Femur (tissue), 1 donor: ENCODE measurements at places on chromosomes 5 and 9.
A peak's percentile ranks its signal among the peaks of the same experiment; 100 is the strongest.

DNA sequence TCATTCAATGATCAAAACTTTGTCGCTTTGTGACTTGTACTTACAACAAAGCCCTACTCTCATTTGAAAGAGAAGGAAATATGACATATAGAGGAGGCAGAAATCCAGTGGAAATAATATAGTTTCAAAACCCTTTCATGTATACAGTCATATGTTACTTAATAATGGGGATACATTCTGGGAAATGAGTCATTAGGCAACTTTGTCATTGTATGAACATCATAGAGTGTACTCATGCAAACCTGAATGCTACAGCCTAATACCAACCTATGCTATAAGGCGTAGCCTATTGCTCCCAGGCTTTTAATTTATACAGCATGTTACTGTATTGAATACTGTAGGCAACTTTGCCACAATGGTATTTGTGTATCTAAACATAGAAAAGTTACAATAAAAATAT, 69.0 kb upstream of the SMC2 start:
- DNase-seq = no peak

- DNase-seq = peak; percentile 69
These were observed 813 bp downstream of the GNAQ start for GRCh38 chr9:78030553-78031443.

GRCh38 chr5:16493261-16493660, 27.7 kb upstream of the ZNF622 start:
- no peak for DNase-seq

DNA sequence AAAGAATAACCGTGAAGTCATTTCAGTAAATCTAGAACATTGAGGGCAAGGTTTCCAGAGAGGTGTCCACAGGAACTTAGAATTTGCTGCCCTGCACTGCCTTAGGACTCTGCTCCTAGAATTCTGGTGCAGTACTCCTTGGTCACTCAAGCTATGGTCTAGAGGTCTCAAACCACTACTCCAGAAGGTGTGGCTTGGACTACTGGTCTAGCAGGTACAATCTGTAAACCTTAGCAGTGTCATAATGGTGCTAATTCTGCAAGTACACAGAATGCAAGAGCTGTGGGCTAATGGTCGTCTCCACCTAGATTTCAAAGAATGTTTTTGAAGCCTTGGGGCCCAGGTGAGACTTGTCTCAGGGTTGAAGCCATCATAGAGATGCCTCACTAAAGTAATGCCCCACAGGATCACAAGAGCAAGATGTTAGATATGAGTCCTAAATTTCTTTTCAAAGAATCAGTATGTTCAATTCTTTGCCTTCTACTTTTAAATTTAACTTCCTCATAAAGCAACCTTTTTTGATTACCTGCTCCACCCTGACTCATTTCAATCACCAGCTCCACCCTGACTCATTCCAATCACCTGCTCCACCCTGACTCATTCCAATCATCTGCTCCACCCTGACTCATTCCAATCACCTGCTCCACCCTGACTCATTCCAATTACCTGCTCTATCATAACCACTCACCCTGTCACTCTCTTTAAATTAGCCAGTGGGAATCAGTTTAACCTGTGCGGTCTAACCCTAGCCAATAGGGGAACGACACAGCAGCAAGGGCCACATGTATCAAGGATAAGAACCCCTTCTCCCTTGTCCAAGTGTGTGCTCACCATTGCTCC, 1111.8 kb upstream of the ACO1 start:
- DNase-seq = no peak

GRCh38 chr9:38405785-38406184, 13.3 kb downstream of the ALDH1B1 start:
- DNase-seq = no peak

- DNase-seq = no peak
These were observed 131.6 kb downstream of the SEMA6A start for GRCh38 chr5:116442931-116443551.

- DNase-seq = no peak
These were observed 24.2 kb downstream of the POU5F2 start for GRCh38 chr5:93717162-93717561.

DNA sequence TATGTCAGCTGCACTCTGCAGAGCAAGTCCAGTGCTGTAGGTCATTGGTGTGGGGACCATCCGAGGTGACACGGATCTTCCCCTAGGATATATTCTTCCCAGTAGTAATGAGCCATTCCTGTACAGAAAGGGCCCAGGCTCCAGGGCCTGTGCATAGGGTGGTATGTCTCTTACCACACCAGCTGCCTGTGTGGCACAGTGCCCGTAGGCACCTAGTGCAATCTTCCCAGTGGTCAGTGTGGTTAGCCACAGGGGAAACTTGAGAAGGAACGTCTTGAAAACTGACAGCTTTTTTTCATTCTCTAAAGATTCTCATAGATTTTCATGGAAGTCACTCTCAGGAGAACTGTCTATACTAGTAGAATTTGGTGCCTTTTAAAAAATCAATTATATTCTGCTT, 39.8 kb downstream of the CYSTM1 start:
- DNase-seq = peak; percentile 38

GRCh38 chr5:42021923-42022322, 96.8 kb downstream of the FBXO4 start:
- no peak for DNase-seq

- no peak for DNase-seq
These were observed 46.2 kb downstream of the IARS1 start for GRCh38 chr9:92247296-92247695.

- no peak for DNase-seq
These were observed 1719.1 kb downstream of the MAT2B start for GRCh38 chr5:165224366-165225045.

DNA sequence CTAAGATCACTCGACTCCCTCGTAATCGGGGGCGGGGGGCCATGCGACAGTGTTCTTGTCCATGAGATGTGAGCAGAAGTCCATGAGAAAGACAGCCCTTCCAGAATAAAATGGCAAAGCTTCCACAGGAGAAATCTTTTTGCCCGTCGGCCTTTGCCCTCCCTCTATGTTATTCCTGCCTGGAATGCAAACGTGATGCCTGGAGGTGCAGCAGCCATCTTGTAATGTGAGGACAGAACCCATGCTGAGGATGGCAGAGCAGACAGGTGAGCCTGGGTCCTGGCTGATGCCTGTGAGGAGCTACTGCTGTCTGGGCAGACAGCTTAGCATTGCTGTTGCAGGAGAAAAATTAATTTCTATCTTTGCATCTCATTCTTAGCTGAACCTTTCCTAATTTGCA, 17.2 kb downstream of the MED10 start:
- DNase-seq = no peak

DNA sequence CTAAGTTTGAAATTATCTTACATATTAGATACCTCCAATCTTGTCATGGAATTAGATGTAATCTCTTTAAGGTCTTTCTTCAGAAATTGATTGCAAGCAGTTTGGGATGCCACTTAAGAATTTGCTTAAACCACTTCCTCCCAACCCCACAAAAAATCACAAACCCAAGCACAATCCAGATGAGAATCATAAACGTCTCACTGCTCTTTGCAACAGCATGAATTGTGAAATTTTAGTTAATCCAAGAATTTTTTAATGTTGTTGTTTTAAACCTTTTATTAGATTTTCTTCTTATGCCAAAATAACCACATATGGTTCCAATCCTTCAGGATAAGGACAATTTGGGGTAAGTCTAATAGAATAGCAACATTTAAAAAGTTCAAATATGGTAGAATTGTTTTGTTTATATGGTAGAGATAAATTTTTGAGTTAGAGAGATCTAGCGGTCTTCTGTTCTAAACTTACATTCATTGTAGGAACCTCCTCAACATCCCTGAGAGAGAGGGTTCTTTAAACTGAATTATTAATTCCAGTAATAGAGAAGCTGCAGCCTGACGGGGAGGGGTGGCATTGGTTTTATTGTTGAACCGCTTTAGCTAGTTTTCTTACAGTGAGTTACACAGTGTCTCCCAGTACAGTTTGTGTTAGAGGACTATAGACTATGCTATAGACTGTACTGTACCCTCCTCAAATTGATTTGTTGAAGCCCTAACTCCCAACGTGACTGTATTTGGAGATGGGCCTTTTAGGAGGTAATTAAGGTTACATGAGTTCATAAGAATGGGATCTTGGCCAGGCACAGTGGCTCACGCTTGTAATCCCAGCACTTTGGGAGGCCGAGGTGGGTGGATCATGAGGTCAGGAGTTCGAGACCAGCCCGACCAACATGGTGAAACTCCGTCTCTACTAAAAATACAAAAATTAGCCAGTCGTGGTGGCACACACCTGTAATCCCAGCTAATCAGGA, 24.8 kb upstream of the IL6ST start:
- no peak for DNase-seq

DNA sequence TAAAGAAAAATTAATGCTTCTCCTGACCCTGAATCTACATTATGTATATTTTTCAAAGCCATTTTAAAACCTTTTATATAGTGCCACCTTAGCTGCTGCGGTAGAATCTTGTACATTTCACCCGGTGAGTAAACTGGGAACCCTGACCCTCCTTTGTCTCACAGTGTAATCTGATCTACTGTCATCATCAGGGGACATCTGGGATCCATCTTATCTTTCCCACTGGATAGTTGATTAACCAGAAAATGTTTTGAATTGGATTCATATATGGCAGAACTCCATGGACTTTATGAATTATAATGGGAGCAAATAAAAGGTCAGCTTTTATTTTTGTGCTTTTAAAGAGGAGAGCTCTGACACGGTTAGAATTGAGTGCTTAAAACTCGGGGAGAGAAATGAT, 95.0 kb downstream of the ADAMTSL1 start:
- DNase-seq = no peak

- DNase-seq = peak; percentile 41
These were observed 114.4 kb upstream of the LIFR start for GRCh38 chr5:38670878-38671277.

- peak; percentile 66 for DNase-seq
These were observed 975 bp upstream of the NXNL2 start for GRCh38 chr9:88533951-88534455.

- no peak for DNase-seq
These were observed 83.5 kb downstream of the PIK3R1 start for GRCh38 chr5:68299105-68299504.

DNA sequence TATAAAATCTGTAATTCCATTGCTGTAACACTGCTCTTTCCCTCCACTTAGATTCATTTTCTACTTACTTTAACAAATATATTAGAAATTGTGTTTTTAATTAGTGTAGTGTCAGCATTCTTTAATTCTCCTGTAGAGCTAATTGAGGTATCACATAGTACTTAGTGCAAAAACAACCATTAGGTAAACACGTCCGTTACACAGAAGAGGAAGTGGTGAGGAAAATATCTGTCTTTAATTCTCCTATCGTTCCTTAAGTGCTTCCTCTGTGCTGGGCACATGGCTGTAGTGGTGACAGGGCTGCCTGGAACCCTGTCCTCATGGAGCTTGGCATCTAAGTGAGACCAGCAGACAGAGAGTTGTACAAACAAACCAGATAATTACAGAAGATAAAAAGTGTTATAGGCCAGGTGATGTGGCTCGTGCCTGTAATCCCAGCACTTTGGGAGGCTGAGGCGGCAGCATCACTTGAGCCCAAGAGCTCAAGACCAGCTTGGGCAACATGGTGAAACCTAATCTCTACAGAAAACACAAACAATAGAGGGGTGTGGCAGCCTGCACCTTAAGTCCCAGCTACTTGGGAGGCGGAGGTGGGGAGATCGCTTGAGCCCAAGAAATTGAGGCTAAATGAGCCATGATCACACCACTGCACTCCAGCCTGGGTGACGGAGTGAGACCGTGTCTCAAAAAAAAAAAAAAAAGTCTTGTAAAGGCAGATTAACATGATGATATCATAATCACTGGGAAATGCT, 36.4 kb downstream of the PARP8 start:
- DNase-seq = no peak

DNA sequence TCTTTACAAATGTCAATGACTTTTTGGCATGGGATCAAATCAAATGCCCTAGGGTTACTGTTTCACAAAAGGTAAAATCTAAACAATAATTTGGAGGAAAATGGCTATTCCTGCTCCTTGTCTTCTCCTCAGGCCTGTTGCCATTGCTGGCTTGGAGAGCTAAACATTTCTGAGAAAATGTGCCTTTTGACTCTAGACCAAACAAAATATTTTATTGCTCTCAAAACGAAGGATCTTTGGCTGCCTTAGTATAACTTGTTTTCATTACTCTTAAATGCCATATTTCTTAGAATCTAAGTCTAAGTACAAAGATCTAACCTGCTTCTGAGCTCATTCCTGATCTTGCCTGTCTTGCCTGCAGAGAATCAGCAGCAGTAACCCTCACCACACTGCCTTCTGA, 116.6 kb downstream of the MUSK start:
- peak; percentile 34 for DNase-seq

GRCh38 chr5:84239494-84239893, 145.2 kb downstream of the EDIL3 start:
- DNase-seq = no peak

GRCh38 chr5:95613514-95613913, 6.4 kb upstream of the GPR150 start:
- DNase-seq = no peak

GRCh38 chr5:120609570-120609969, 145.5 kb downstream of the PRR16 start:
- no peak for DNase-seq

DNA sequence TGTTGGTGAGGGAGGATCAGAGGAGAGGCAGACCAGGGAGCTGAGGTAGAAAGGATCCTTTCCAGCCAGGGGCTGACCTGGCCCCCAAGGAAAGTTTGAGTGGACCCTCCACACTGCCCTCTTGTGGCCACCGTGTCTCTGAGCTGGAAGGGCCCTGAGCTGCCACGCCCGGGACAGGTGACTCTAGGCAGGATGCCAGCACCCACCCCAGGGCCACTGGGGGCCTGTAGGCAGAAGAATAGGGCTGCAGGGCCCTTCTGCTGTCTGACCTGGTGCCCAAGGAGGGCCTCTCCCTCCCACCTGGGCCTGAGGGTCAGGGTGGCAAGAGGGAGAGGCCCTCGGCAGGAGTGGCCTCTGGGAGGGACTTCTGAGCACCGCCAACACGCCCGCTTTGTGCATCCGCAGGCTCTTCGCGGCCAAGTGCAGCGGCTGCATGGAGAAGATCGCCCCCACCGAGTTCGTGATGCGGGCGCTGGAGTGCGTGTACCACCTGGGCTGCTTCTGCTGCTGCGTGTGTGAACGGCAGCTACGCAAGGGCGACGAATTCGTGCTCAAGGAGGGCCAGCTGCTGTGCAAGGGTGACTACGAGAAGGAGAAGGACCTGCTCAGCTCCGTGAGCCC, 76.8 kb downstream of the LMX1B start:
- no peak for DNase-seq

DNA sequence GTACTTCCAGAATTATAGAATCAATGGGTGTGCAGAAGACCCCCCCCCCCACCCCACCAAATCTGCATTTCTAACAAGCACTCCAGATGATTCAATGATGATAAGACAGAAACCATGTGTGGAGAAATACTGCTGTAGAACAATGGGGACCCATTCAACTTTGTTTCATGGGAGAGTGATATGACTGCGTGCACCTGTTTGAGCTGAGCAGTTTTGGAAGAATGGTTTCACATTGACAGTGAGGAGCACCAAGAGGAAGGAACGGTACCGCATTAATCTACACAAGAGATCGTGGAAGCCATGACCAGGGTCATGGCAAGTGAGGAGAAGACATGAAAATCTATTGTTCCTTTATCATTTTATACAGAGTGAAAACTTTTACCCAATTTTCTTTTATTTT, 202.7 kb downstream of the CD180 start:
- no peak for DNase-seq

GRCh38 chr5:80764786-80765185, 110.0 kb upstream of the DHFR start:
- no peak for DNase-seq
